AML-193 (cell line): ENCODE measurements at places on chromosomes 12 and 14.

GRCh38 chr12:52526511-52526951, 6.3 kb upstream of the KRT5 start:
- no peak for DNase-seq

DNA sequence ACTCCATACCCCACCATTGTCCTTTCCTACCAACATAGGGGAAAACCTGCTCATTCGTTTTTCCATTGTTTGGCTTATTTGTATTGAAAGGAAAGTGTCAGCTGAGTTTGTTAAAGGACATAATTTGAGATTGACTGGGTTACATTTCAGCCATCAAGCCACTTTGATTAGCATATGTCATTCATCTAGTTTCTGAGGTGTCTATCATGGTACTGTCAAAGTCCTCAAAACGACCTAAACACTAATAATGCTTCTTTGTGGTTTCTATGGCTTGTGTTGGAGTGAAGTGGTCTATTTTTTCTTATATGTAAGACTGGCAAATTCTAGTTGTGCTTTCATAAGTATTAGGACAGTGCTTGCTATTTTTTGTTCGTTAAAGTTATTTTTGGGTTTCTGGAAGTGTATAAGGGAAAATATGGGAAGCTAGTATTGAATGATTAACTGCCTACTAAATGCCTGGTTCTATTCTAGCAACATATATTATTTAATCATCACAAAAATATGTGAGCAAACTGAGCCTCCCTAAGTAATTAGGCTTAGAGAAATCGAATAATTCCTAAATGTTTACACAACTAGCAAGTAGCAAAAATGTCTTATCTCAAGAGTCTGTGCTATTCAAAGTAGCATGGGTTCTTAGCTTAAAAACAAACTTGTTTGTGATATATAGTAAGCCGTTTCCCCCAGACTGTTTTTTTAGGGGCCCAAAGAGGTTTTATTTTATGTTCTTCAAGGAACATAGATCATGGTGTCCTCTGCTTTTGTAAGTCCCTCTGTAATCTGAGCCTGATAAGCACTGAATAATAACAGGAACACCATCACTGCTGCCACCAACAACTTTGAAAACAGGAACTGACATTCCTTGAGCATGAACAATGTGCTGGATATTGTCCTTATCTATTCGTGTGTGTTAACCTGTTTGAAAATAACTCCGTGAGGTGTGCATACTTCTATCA, 67.1 kb downstream of the DERA start:
- no peak for DNase-seq

GRCh38 chr12:92898755-92899154, 30.3 kb downstream of the EEA1 start:
- no peak for DNase-seq

- no peak for DNase-seq
Observed at GRCh38 chr14:36479344-36479743, 40.7 kb downstream of the NKX2-1 start.

GRCh38 chr14:24215495-24216344, at the start of gene MDP1:
Gene MDP1, minus strand, starts transcription at chr14:24216066. Its CDS starts 111 bp downstream, at chr14:24215955.
- peak; percentile 89 for DNase-seq
